ENCODE measurements at places on chromosomes 5 and 9.

DNA sequence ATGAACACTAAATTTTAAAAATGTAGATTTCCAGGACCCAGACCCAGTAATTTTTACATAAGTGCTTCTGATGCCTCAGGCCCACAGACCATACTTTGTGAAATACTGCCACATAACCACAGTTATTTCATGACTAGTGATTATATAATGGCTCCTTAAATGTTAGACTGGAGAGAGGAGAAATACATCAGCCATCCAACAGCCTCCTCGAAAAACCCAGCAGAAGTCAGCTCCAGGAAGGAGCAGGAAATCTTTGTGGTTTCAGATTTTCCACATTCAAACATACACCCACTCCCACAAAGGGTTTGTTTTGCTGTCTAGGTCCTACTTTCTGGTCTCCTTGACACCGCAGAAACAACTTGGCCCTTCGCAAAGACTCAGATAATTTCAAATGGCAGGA, 455.2 kb downstream of the DTWD2 start:
- no peak for DNase-seq

- DNase-seq: no peak
Measured at GRCh38 chr5:163531272-163531671, 25.9 kb downstream of the MAT2B start.

- no peak for DNase-seq
Measured at GRCh38 chr5:157126-157715, 34.1 kb upstream of the LRRC14B start.

GRCh38 chr9:93826209-93826608, 128.9 kb downstream of the BARX1 start:
- DNase-seq: peak; percentile 20

DNA sequence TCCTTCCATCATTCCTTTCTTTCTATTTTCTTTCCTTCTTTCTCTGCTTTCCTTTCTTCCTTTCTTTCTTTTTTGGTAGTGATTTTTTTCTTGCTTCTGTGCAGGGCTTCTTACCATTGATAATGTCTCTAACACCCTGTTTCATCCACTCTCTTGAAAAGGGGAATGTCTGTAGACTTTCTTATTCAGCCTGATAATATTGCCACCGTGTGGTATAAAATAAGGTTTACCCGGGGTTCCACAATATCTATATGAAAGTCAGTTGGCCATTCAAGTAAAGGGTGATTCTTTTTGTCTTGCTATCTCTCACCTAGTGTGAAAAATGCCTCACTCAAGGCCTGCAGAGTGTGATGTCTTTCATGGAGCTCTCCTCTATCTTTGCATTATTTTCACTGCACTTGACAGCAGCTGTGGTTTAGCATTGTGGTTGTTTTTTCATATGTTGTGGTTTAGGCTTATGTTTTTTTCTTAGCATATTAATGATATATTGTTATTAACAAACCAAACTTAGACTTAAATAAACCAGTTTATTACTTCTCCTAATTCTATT, 153.9 kb downstream of the CSNK1G3 start:
- DNase-seq: no peak

DNA sequence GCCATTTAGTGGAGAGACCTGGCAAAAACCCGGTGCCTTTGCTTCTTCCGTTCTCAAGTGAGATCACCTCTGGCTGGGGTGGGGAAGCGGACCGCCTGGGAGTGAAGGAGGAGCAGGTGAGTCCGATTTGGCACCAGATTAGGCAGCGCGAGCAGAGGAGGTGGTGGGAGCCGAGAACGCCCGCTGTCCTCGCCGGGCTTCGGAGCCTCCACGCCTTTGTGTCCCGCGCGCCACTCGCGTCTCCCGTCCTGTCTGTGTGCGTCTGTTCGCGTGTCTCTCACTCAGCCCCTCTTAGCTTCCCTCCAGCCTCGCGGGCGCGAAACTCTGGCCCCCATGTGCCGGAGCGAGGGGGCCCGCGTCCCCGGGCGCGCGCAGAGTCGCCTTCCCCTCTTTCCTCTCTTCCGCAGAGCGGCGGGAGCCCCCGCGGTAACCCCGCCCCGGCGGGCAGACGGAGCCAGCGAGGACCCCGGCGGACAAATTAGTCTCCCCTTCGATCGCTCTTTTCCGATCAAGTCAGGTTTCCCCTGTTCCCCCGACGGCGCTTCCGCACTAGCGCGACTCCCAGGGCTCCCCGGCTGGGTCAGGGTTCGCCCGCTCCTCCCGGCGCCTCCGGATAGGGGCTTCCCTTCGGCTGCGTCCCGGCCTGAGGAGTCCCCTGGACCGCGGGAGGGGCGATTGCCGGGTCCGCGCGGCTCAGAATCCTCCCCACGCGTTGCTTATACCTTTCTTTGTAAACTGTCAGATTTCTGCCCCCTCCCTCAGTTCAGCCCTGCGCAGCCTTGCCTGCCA, 7.1 kb downstream of the POU4F3 start:
- no peak for DNase-seq

GRCh38 chr5:164153469-164154172, 648.2 kb downstream of the MAT2B start:
- no peak for DNase-seq

- DNase-seq: no peak
Measured at GRCh38 chr9:33162721-33163311, 4.3 kb downstream of the B4GALT1 start.

GRCh38 chr5:74446725-74447241, 193.7 kb downstream of the ENC1 start:
- DNase-seq: no peak

GRCh38 chr9:90642570-90643539, at the start of gene DIRAS2:
Gene DIRAS2, minus strand, starts transcription at chr9:90642824. Its CDS starts 28,997 bp downstream, at chr9:90613827.
- no peak for DNase-seq

- no peak for DNase-seq
Measured at GRCh38 chr5:116626272-116626723, 51.7 kb upstream of the SEMA6A start.

DNA sequence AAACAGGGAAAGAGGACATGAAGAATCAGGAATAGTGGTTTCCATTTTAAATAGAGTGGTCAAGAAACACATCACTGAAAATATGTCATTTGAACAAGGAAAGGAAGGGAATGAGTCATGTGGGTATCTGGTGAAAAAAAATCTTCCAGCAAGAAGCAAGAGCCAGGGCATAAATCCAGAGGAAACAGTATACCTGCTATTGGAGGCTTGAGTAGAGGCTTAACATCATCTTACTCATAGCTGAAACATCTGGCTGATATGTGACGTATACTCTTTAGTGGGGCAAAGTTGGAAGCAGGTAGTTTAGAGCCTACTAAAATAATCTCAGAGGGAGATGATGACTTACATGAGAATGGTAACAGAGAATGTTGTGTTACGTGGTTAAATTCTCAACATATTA, 517.2 kb downstream of the CAAP1 start:
- DNase-seq: no peak

DNA sequence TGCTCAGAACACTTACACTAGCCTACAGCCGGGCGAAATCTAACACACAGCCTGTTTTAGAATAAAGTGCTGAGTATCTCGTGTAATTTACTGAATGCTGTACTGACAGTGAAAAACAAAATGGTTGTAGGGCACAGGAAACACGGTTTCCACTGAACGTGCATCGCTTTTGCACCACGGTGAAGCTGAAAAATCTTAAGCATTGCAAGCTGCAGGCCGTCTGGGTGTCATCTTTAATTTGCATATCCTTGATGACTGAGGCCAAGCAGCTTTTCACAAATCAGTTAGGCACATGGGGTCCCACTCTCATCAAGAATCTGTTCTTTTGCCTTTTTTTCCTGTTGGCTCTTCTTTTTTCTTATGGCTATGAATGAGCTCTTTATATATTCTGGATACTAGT, 58.2 kb downstream of the CAMSAP1 start:
- no peak for DNase-seq

- no peak for DNase-seq
Measured at GRCh38 chr5:93601802-93602155, 18.8 kb downstream of the NR2F1 start.

GRCh38 chr9:75139201-75139600, 50.9 kb downstream of the OSTF1 start:
- DNase-seq: no peak

GRCh38 chr5:144308174-144308573, 137.5 kb downstream of the KCTD16 start:
- no peak for DNase-seq

DNA sequence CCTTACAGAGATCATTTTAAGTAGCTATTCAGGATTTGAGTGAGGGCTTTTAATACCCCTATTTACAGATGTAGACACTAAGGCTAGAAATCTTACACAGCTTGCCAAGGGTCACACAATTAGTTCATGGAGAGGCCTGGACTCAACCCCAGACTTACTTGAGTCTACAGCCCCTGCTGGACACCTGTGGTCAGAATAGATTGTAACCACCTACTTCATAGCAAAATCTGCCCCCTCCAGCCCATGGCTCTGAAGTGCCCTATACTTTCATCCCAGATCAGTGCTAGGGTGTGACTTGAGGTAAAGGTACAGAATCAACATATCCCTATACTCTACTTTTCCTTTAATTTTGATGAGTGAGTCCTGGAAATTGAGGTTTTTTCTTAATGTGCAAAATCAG, 291.3 kb downstream of the ADGRV1 start:
- no peak for DNase-seq

- DNase-seq: no peak
Measured at GRCh38 chr5:117675646-117676045, 1101.0 kb upstream of the SEMA6A start.

DNA sequence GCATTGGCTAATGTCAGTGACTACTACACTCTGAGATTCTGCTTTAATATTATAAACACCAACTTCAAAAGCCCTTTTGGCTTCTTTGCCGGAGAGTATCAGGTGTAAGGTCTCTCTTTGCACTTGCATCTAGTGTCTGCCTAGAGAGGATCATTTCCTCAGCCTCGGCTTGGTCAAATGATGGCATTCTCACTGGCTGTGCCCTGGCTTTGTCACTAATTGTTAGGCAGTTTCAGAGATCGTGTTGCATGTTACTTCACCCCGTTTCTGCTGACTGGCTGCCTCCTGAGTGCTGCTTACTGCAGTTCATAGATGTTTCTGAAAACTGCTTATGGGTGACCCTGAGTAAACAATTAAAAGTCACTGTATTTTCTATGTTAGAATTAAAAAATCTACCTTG, 48.8 kb downstream of the SLC1A3 start:
- DNase-seq: no peak

DNA sequence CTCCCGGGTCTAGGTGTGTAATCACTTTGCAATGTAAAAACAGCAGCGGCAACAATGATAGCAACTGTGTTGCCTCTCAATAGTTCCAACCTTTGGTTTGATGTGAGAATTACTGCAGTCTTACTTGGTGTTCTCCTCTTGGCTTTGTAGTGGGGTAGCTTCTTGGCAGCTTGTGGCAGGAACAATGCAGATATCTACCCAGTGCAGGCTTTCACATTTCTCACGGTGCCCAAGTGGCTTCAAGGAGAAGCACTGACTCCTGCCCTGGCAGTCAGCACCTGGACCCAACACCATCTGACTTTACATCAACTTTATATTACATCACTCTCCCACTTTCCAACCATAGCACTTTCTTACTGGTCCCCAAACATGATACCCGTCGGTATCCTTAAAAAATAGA, 28.4 kb upstream of the TIFAB start:
- DNase-seq: no peak

Data from T-helper 1 cell (primary cell).